ENCODE measurements at places on chromosomes 7 and 10. TPM values are rescaled to one million over a fixed set of nuclear protein-coding genes. Genes with fewer than 3 reads are reported as not detected.
A peak's percentile ranks its signal among the peaks of the same experiment; 100 is the strongest.

SPDYE16 gene
- total RNA-seq: not detected

SFTPA2 gene
- total RNA-seq: not detected

SLC18A3 gene
- total RNA-seq: not detected

TSPAN12 gene
- 6.4 TPM for total RNA-seq

STOX1 gene
- 0.58 TPM for total RNA-seq

FGF8 gene
- not detected for total RNA-seq

ADAM12 gene
- total RNA-seq: 16.6 TPM

SLC18A2 gene
- total RNA-seq: not detected

FOXI2 gene
- not detected for total RNA-seq

DNA sequence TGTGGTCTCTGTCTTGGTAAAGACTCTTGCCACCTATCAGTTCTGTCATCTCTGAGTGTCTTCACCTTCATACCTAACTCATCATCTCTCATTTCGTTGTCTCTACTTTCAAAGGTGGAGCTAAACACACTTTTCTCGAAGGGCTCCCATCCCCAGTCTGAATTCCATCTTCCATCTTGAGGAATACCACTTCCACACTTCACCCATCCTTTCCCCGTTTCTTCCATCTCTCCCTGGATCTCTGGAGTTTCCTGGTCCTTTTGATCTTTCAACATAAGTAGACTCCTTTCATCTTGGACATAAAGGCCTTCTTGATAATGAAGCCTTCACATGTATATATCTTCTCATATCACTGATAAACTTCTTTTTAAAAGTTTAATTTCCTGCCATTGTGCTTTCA lies 120.8 kb upstream of the NOBOX start:
- DNase-seq: no peak

- DNase-seq: no peak
Measured at GRCh38 chr7:137618748-137619147, 228.0 kb downstream of the DGKI start.

GRCh38 chr10:47133871-47134570 lies 166.0 kb upstream of the GDF10 start:
- DNase-seq: no peak

GRCh38 chr7:142670511-142670910 lies 78.8 kb upstream of the PRSS1 start:
- no peak for DNase-seq

- DNase-seq: peak; percentile 52
Measured at GRCh38 chr7:33986451-33986850, 81.1 kb downstream of the BMPER start.

DNA sequence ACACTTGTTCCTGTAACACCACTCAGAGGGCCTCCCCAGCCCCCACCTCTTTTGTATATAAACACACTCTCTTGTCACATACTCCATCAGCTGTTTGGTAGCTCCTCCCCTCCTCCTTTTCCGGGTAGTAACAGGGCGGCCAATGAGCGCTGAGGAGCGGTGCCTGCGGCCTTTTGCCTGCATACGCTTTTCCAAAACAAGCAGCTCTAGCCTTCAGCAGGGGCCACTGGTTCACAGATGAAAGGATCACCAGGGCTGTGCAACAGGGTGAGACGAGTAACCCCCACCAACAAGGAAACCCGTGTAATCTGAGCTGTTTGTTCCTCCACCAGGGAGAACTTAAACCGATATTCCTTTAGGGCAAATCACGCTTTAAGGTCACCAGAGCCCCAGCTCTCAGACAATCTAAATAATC lies 3.9 kb downstream of the UBE2H start:
- DNase-seq: peak; percentile 93

GRCh38 chr10:86579883-86580520 lies 58.4 kb upstream of the WAPL start:
- no peak for DNase-seq

- DNase-seq: no peak
Measured at GRCh38 chr10:132994811-132995210, 52.4 kb upstream of the CFAP46 start.

GRCh38 chr7:2710901-2711551 lies 23.0 kb downstream of the AMZ1 start:
- DNase-seq: no peak

DNA sequence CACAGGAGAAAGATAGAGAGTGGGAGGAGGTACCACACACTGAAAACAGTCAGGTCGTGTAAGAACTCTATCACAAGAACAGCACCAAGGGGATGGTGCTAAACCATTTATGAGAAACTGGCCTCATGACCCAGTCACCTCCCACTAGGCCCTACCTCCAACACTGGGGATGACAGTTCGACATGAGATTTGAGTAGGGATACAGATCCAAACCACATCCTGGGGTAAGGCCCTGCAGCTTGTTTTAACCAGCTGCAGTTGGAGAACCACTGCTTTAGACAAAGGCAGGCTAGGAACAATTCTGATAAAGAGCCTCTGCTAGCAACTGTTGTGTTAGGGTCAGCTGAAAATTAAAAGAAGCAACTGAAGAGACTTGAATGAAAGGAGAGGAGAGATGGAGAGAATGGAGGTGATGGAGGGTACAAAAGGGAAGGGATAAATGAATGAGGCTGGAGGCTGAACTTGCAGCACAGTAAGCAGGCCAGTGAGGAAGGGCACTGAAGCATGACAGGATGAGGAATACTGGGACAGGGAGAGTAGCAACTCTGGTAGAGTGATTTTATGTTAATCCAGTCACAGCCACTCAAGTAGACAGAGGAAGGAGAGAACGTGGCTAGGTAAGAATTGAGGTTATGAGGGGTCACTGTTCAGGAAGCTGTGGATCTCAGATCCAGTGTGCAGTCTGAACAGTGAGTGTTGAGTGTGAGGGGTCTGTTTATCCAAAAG lies 23.6 kb downstream of the MEST start:
- DNase-seq: no peak

GRCh38 chr7:34849986-34850385 lies 187.3 kb downstream of the DPY19L1 start:
- no peak for DNase-seq

GRCh38 chr7:149284343-149284742 lies 22.3 kb downstream of the ZNF783 start:
- no peak for DNase-seq

GRCh38 chr7:141701489-141702046 lies 398 bp downstream of the DENND11 start:
- no peak for DNase-seq

DNA sequence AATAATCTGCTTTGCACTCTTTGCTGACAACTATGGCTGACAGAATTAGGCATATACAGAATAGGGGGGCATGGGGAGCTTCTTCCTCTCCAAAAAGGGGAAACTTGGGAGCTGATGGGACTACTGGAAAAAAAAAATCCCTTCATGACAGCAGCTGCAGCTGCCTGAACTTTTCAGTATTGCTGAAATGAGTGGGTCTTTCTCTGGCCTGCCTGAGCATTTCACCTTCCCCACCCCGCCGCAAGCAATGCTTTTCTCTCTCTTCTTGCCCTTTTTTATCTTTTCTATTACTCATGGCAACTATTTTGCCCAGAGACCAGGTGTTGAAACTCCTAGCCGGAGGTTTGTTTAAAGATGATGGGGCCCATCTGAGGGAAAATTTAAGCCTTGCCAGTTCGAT lies 244.9 kb downstream of the SEMA3D start:
- no peak for DNase-seq

- DNase-seq: peak; percentile 94
Measured at GRCh38 chr7:140059273-140060242, 3.2 kb downstream of the PARP12 start.

GRCh38 chr10:104328896-104329710 lies 9.2 kb downstream of the ITPRIP start:
- peak; percentile 91 for DNase-seq
